ENCODE measurements at places on chromosomes 16 and 17.

DNA sequence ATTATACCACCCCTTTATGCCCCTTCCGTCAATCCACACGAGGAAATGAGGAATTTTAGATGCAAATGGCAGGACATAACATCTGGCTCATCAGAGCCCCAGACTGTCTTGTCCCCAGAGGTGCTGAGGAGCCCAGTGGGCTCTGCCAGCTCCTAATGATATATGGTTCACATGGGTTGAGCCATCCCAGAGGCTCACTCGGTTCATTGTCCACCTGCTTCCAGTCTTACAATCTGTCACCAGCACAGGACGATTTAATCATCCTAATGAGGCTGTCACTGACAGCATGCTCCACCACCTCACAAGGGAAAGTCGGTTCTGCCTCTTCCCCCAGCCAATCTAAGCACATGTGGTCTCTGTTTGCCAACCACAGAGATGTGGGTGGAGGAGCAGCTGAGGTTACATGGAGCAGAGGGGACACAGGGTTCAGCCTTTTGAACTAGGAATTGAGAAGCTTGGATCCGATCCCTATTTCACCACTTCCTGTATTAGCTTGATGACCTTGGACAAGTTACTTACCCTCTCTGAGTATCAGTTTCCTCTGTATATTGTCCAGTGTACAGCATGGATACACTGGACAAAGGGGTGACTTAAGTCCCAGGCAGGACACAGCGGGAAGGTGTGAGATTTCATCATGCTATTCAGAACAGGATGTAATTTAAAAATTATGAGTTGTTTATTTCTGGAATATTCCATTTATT lies 27.0 kb upstream of the DHX8 start:
- no peak for DNase-seq

- no peak for DNase-seq
These were observed 253.7 kb downstream of the TOX3 start for GRCh38 chr16:52293204-52293603.

DNA sequence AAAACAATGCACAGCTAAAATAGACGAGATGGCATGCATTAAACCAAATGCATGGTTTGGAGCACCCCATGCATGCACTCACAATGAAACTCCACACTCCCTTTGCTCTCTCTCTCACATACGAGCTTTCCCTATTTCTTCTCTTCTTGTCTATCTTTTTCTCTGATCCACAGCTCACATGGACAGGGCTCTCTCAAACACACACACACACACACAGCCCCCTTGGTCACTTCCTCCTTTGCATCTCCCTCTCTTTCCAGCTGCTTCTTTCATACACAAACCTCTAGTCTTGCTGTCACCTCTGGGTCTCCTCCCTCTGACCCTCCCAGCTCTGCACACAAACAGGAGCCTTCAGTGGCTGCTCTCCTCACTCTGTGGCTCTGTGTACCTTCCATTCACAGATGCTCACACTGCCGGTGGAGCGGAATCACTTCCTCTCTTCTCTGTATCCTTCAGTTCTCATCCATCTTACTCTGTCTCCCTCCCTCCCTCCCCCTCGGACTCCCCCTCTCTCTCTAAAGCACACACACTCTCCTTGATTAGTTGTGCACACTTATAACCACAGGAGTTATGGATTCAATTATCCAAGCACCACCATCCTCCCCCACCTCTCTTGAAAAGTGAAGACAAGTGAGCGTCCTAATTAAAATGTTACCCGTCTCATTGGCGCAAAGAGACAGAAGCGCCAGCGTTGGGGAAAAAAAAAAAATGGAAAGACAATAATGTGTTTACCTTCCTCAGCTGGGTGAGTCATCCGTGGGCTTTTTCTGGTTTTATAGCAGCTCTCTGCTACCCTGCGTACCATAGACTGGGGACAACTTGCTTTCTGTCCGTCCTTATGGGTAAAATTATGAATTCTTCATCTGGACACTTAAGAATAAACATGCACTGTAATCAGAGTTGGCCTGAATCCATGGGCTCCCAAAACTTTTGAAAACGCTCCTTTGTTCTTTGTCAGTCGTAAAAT lies 90.8 kb downstream of the SHISA6 start:
- no peak for DNase-seq

DNA sequence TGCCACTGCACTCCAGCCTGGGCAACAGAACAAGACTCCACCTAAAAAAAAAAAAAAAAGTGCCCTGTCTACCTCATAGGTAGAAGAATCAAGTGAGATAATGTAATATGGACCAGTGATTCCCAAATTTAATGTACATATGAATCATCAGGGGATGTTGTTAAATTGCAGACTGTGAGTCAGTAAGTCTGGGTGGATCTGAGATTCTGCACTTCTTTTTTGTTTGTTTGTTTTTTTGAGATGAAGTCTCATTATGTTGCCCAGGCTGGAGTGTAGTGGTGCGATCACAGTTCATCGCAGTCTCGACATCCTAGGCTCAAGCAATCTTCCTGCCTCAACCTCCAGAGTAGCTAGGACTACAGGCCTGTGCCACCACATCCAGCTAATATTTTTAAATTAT lies 31.6 kb downstream of the HOXB1 start:
- DNase-seq = no peak

DNA sequence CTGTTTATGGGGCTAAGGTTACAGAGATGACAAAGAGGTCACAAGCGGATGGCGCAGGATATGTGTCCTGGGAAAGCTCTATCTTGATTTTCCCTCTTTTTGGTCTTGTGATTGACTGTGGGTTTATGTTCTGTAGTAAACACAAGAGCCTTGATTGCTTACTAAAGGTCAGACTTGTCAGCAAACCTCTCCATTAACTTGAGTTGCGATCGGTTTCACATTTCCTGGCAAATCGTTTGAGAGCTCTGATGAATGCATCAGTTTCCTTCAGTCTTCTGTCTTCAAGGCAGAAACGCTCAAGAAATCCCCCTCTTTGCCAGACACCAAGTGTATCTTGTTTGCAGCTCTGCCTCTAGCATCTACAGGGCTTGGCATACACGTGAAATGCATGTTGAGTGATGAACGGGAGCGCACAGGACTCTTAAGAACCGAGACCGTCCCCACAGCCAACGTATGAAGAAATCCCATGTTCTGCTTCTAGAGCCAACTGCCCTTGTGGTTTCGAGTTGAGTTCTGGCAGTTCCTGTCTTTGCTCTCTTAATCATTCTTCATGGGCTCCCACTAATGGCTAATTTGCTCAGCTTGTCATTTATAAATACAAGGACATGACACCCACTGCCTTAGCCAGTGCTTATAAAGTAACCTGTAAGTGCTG lies 143.3 kb downstream of the PITPNC1 start:
- DNase-seq = no peak

DNA sequence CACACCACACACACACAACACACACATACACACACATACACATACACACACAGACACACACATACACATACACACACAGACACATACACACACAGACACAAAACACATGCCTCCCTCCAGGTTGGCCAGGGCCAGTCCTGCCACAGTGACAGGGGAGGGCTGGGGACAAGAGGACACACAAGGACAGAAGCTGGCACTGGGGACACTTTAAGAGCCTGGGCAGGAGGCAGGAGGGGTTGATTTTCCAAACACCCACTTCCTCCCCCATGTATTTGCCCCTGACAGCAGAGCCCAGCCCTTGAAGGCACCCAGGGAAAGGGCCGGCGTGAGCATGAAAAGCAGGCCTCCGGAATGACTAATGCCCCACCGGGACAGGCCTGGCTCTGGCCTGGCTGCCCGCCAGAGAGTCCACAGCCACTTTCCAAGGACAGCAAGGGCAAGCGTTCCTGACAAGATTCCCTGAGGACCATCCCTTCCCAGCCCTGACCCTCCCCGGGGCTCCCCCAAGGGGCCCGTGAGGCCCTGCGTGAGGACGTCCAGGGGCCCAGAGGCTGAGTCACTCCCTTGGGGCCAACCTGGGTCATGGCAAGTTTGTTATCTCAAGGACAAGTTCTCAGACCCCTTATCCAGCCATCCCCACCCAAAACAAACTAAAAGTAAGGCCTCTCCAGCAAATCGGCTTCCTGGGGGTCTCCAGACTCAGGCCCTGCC lies 235.6 kb downstream of the ZNF423 start:
- no peak for DNase-seq

DNA sequence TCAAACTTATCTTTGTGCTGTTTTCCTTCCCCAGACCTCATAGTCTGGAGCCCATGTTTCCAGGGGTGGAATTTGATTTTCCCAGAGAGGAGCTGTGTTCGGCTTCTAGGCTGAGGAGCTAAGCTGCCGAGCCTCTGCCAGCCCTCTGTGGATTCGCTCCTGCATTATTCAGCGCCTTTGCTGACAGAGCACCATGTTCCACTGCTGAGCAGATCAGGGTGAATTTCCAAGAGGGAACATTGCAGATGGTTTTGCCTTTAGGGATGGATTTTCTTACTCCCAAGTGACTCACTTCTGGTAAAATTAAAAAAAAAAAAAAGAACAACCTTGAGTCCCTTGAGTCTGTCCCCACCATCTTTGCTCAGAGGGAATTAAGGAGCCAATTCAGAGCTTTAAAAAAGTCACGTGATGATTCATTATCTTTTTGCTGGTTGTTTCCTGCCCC lies 229.5 kb downstream of the PRKCA start:
- no peak for DNase-seq

DNA sequence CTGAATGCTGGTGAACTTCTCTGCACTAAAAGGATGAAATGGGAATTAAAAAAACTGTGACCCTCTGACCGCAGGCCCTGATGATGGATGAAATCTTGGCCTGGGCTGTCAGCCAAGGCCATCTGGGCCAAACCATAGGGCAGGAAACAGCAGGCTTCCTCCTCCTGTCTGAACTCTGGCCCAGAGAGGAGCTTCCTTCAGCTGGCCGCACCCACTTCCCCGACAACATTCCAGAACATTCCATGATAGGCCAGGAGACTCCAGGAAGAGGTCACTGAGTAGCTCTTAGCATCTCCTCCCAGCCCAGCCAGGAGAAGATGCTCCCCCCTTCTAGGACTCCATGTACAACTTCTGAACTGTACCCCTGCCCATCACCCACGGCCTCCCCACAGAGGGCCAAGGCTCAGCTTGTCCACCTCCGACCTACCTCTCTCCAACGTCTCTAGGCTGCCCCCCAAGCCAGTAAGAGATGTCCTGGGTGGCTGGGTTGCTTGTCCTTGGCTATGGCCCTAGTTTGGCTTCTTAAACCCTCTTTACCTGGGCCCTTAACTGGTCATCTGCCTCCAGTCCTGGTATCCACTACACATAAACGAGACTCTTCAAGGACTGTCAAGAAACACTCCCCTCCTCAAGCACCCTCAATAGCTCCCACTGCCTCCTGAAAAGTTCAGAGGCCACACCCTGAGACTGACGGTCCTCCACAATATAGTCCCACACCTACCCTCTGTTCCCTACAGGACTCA lies 1.7 kb downstream of the RPH3AL start:
- no peak for DNase-seq

DNA sequence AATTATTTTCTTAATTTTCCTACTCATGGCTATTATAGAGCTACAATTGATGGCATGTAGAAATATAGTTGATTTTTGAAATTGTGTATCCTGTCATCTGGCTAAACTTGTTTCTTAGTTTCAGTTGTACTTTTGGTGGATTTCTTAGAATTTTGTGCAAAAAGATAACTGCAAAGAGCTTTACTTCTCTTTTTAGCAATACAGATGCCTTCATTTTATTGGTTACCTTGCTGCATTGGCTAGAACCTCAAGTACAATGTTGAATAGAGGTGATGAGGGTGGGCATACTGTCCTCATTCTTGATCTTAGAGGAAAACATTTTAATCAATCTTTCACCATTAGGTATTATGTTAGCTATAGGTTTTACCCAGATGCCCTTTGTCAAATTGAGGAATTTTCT lies 67.9 kb downstream of the METRNL start:
- DNase-seq = no peak

- no peak for DNase-seq
These were observed 18.9 kb upstream of the DOK4 start for GRCh38 chr16:57505169-57505568.

DNA sequence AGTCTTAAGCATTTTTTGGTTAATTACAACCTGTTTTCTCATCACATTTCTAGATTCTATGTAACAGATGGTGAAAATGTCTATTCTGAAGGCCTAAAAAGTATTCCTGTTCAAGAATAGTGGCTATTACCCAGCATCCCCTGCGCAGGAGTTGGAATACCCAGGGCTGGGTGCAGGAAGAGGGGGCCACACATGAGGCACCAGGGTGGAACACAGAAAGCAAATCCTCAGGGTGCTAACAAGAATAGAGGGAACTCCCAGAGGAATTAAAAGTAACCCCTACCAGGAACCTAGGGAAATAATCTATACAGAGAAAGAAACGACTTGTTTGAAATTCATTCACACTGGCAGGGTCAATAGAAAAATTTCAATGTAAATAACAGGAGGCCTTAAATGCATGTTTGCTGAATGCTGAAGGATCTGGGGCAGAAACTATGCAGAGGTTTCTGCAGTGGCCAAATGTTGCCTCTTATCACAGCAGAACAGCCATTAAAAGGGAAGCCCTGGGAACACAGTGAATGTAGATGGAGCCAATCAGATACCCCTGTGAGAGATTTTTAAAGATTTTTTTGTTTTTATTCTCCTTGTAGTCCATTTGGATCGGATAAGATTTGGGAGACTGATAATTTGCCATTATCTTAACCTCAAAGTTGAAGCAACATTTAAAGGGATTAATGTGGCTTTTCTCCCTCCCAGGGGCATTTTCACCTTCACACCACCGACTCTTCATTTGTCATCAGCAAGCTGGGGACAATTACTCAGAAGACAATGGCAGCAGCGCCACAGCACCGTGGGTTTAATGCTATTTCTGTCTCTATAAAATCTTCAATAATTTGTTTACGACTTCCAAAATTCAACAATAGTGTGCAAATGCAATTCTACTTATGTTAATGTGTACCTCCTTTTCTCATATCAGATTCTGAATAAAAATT lies 196.0 kb upstream of the PSMD7 start:
- no peak for DNase-seq

All from stimulated activated CD4-positive, alpha-beta T cell treated with anti-CD3 and anti-CD28 coated beads, Interleukin-1b, Interleukin-23, amount 100 ng/mL, for 48 hours (primary cell).